Non-pigmented ciliary epithelial cell (primary cell): ENCODE measurements at places on chromosomes 7 and 10.

DNA sequence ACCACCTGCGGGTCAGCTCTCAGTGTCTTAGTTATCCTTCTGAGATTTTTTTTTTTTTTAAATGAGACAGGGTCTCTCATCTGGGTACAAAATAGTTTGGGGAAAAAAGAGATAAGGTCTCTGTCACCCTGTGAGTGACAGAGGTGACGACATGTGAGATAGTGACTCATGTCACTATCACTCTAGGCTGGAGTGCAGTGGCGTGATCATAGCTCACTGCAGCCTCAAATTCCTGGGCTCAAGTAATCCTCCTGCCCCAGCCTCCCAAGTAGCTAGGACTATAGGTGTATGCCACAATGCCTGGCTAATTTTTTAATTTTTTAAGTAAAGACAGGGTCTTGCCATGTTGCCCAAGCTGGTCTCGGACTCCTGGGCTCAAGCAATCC lies 10.4 kb downstream of the BLVRA start:
- DNase-seq: no peak

- DNase-seq: no peak
These were observed 4.3 kb upstream of the ZNF503 start for GRCh38 chr10:75405598-75406461.

GRCh38 chr10:113644185-113645120 lies 19.4 kb downstream of the NRAP start:
- peak; percentile 30 for DNase-seq

- no peak for DNase-seq
These were observed 244.9 kb upstream of the NEBL start for GRCh38 chr10:21141946-21142492.

DNA sequence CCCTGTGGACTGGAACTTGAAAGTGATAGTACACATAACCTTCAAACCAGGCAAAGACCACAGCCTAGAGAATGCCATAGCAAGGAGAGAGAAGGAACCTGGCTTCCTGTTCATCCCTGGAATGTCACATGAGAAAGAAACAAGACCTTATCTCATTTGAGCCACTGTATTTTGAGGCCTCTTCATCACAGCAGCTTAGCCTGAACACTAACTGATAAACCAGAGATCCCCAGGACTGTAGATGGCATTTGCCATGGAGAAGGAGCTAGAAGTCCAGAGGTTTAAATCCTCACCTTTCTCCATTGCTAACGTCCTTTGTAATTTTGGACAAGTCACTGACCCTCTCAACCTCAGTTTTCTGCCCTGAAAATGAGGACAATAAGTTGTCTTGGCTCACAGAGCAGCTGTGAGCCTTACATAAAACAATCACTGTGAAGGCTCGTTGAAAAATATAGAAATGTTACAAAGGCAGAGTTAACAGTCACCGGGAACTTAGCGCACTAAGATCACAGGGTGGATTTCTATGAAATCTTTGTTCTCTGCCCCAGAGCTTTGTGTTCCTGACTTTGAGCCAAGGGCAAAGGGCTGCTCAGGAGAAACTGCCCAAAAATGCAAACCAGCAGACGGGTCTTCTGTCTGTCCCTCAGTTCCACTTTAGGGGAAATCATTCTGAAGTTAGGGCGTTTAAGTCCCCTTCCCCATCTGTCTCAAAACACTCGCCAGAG lies 197.0 kb downstream of the USP6NL start:
- no peak for DNase-seq

DNA sequence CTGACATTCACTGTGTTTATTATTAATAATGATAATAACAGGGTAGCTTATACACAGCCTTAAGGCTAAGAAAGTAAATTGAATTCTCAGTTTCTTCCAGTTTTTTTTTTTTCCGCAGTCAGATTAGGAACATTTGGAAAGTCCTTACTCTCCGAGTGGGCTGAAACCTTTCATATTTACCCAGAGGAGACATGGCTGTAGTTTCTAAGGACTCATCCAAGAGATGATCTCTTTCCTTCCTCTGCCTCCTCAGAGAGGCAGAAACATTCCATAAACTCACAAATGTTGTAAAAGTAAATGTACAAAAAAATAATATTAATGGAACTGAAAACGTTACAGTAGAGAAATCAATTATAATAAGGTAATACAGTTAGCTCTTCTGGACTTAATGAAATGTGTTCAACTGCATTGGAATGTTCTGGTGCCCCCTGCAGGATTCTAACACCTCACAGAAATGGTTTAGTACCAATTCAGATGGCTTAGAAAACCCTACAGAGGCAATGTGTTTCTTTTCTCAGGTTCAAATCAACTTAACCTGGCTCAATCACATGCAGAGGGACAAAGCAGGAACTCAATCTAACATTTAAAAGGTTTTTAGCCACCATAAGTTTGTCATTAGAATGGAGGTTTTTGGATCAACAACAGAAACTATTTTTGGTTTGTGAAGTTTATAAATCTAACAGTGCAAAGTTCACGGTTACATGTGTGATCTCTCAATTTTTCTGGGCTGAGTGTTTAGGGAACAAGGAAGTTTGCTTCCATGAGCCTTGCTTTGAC lies 71.7 kb downstream of the ICA1 start:
- DNase-seq: peak; percentile 36
